ENCODE measurements at places on chromosomes 4 and X.

DNA sequence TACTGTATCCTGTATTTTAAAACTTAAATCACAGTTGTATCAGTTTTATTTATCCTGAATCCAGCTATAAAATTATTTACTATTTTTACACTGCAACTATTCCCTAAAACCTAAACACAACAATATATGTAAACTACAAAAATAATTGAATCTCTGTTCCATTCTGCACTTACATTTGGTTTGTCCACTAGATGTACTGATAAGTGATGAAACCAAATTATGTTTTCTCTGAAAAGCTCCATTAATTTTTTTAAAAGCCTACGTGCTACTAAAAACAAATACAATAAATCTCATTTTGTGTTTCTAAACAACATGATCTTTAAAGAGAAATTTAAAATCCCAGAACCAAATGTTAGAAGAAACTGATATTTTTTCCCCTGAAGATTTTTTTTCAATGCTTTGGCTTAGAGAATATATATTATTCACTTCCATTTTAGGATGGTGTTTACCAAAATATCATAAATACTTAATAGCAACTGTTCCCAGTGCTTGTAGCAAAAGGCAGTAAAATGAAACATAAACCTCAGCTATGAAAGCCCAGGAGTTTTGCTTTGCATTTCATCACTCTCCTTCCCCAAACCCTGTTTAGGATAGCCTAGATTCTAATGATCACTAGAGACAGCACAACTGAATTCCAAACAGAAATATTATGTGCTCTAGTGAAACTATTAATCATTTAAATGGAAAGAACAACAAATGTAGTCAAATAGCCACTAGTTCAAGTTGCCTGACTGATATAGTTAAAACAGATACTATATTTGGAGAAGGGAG, 19.7 kb downstream of the ANTXR2 start:
- no peak for ATAC-seq

- no peak for ATAC-seq
Measured at GRCh38 chr4:11081006-11081405, 347.7 kb downstream of the HS3ST1 start.

DNA sequence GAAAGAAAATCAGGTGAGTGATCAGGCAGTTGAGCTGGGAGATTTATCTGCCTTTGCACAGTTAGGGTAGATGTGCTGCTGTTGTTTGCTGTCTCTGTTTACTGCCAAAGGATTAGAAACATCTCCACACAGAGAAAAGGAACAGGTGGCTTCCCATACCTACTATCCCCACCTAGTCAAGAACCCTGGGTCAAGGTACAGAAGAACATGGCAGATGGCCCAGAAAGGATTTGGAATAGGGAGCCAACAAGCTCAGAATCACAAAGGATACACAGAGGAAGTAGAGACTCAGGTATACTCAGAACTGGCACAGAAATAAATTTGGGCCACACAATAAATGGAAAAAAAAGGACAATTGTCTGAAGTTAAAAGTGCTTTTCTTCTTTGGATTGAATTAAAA, 64.3 kb downstream of the TIGD2 start:
- no peak for ATAC-seq

DNA sequence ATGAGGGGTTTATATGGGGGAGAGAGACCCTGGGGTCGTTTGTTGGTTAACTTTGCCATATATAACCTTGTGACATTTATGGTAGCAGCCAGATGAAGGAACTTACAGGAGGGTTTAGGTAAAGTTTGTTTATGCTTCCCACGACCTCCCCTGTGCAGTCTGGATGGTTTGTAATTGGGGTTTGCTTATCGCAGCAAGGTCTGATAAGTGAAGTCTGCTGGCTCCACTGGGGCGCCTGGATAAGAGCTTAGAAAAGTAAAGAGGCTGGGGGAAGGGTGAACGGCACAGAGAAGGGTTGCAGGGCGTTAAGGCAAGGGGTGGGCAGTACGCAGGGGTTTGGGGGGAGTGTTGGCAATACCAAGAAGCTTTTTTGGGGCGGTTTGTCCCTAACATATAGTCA, 98.7 kb downstream of the KDM6A start:
- ATAC-seq: no peak

DNA sequence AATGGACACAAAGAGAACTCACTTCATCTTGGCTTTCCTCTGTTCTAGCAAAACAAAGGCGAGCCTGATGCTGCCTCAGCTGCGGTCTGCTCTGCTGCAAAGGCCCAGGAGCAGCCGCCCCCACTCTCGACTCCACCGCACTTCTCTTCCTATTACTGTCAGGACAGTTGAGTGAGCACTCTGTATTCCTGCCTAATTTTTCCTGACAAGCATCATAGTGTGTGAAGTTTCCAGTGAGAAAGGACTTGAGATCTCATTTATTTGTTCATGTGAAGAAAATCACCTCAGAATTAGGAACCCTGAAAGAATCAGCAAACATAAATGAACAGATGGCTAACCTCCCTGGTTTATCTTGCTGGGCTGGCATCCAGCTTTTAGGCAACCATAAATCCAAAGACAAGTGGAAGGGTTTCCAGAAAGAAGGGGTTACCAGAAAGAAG, 15.6 kb downstream of the SCARB2 start:
- ATAC-seq: no peak

GRCh38 chr4:184806229-184806550, 19.6 kb downstream of the ACSL1 start:
- no peak for ATAC-seq

DNA sequence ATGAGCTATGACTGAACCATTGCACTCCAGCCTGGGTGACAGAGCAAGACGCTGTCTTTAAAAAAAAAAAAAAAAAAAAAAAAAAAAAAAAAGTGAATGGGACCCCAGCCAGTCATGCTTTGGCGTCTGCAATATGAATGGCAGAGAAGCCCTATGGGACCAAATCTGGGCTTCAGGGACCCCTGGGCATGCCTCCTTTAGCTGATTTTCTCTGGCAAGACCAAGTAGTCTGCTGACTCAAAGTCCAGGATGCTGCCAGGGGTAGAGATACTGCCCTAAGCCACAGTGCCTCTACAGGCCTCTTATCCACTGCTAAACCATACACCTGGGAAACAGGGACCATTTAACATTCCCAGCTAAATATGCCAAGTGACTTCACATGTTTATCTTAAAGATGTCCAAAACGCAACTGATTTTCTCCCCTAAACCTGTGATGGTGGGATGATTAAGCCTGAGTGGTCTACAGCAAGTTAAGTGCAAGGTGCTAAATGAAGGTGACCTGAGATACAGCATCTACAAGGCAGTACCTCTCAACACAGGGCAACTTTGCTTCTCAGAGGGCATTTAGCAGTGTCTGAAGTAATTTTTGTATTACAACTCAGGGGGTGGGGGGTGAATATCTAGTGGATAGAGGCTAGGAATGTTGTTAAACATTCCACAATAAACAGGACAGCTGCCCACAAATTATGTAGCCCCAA, 5.8 kb downstream of the RPS4X start:
- no peak for ATAC-seq

Measured in stimulated activated memory B cell treated with anti-CD40 and anti-IgM and Interleukin-4, amounts not matched to agents 10 μg/mL and 1 μg/mL and 100 μg/mL, for 72 hours (primary cell).